Stimulated activated naive CD4-positive, alpha-beta T cell (primary cell): ENCODE measurements at places on chromosomes 2 and 18.
A peak's percentile ranks its signal among the peaks of the same experiment; 100 is the strongest.

GRCh38 chr2:191345788-191346187 is 100.6 kb downstream of the MYO1B start:
- no peak for DNase-seq

DNA sequence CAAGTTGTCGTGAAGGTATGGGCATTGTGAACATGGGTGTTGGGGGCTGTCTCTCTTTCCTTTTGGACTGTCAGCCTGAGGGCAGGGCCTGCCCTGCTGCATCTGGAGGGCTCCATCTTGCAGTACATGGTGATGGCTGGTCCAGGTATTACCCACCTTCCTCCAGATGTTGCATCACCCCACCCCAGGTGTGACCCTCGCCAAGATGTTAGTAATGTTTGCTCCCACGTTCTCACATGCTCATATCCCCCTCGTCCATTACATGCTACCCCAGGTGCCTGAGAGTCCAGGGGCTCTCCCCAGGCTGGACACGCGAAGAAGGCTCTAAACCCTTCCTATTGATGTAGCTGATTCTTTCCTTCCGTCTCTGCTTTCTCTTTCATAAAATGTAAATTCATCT is 13.9 kb downstream of the ZAP70 start:
- DNase-seq = no peak

GRCh38 chr2:236334122-236334876 is 70.1 kb upstream of the ASB18 start:
- DNase-seq = no peak

GRCh38 chr2:226673314-226673723 is 126.3 kb downstream of the IRS1 start:
- DNase-seq = no peak

DNA sequence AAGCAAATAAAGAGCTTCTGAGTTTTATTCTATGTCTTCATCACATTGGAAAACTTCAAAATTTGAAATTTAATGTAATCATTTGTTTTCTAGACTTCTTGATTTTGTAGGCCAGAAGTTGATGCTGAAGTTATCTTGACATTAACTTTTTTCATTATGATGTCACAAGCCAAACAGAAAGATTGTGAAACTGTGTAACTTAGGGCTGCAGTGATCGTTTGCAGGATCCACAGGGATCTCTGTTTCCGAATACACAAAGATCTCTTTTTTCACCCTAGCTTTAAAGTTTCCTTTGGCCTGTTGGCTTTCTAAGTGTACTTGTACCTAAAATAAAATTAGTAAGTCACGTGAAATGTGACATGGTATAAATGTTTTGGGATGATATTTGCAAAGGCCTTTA is 594.9 kb upstream of the CDH2 start:
- no peak for DNase-seq

GRCh38 chr18:66558773-66559172 is 45.1 kb downstream of the CDH19 start:
- DNase-seq = no peak

DNA sequence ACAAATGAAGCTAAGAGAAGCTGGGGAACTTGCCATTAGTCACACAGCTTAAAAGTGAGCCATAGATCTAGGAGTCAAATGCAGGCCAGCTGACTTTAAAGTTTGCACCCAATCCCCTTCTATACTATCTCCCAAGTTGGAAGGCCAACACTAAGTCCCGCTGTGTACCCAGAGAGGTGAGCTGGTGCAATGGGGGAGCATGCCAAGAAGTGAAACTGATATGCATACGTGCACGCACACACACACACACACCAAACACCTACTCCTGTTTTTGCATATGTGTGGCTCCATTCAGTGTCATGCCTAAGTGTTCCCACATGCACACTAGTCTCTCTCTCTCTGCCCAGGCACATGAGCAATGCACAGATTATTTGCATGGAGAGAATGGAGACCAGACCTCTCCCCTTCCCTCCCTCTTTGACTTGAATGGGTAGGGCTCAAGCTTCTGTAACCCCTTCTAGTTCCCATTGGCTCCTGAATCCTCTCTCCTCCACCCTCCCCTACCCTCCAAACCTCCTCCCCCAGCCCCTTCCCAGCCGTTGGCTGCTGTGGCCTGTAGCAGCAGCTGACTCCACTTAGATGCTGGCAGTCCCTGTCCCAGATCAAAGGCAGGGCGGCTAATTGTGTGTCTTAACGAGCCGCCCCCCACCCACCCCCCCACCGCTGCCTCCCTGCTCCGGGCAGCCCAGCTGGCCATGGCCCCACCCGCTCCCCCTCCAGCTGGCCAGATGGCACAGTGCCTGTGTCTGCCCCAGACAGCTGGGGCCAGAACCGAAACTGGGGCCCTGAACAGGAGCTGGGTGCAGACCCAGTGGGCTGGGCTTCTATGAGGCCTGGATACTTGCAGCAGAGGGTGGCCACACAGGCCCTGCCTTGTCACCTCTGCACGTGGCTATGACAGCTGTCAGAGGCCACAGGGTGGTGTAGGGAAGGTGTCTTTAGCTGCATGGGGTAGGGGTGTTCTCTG is 5.6 kb downstream of the WNT10A start:
- no peak for DNase-seq

DNA sequence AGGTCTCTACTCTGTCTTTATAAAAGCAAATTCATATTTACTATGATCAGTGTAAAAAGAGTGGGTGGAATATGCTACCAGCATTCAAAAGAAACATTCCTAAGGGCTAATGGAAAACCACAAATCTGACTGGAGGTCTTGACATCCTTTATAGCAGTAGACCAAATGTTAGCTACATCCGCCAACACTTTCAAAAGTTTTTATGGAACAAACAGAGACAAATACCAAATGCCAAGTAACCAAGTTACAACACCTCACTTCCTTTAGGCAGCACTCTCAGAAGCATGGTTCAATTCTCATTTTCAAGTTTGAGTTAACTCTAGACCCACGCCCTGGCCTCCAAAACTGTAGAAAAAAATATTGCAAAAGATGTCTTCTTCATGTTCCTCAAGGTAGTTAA is 78.3 kb upstream of the SETBP1 start:
- no peak for DNase-seq

DNA sequence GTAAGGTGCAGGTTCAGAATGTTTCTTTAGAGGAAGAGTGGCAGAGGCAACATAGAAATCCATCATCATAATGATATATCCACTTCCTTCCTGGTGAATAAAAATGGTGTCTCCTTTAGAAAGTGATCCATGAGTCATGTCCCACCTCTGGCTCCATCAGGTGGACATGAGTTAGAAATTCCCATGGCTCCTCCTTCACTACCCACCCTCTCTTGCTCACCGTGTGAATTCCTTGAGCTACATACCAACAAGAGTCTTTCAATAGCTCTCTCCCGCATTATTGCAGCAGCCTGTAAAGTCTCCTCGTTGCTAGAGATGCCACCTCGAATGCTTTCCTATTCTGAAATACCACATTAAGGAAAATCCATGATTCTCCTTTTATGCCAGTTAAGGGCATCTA is 317.6 kb downstream of the LNPK start:
- DNase-seq = no peak

GRCh38 chr2:172173174-172173706 is 70.5 kb upstream of the DLX2 start:
- no peak for DNase-seq

- DNase-seq = no peak
Observed at GRCh38 chr2:108320326-108320922, 31.7 kb downstream of the SULT1C2 start.

- no peak for DNase-seq
Observed at GRCh38 chr2:208069186-208069585, 43.9 kb upstream of the PLEKHM3 start.

GRCh38 chr2:226380679-226381078 is 418.9 kb downstream of the IRS1 start:
- no peak for DNase-seq

DNA sequence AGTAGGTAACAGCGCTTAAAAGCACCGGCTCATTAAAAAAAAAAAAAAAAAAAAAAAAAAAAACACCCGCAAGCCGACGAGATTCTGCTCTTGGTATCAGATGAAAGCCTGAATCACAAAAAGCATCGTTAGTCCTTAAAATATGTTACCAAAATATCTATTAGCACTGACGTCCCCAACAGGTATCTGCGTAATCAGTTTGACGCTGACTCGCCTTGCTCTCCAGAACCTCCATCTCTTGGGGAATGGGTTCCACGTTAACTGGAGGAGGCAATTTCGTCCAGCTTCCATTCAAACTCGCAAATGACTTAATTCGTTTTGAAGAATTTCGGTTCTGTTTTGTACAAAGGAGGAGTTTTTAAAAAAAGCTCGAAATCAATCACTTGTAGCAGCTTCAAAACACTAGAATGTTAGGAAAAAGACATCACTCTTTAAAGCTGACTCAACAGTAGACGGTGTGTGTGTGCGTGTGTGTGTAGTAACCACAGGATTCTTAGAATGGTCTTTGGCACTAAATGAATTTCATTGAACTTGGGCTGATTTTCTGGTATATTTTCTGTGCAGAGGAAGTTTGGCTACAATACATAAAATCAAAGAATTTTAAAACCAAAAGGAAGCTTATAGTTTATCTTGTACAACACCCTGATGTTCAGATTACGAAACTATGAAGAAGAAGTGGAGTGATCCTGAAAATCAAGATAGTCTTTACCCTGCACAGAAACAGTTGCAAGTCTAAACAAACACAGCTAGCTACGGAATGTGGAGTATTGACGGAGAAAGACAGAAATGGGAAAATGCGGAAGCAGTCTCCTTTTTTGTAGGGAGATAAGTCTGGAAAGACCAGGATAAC is 1.1 kb upstream of the PGAP1 start:
- peak; percentile 52 for DNase-seq

GRCh38 chr2:144078802-144079724 is 440.9 kb downstream of the ZEB2 start:
- DNase-seq = no peak

DNA sequence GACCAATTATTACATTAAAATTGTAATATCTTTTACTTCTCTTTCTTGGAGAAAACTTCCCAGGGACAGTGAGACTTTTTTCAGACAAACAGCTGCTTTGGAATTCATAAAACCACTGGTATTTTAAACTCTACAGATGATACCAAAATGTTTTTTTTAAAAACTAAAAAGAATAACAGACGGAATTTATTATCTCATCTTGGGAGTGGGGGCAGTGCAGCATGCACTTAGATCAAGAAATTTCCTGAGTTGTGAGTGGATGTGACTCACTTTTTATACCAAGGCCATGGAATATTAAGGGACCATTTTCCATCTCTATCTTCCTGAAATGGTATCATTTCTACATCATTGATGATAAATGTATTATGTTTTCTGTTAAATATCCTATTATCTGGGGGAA is 422.8 kb upstream of the HNRNPA3 start:
- no peak for DNase-seq

GRCh38 chr2:70759446-70759845 is 8.6 kb downstream of the ADD2 start:
- DNase-seq = no peak

- DNase-seq = no peak
Observed at GRCh38 chr2:160469164-160469563, 24.4 kb downstream of the RBMS1 start.

- DNase-seq = no peak
Observed at GRCh38 chr2:217249121-217250012, 389.5 kb upstream of the TNP1 start.

- DNase-seq = no peak
Observed at GRCh38 chr2:109677835-109678580, 63.8 kb downstream of the SOWAHC start.

- no peak for DNase-seq
Observed at GRCh38 chr2:65407240-65407639, 25.2 kb downstream of the SPRED2 start.

DNA sequence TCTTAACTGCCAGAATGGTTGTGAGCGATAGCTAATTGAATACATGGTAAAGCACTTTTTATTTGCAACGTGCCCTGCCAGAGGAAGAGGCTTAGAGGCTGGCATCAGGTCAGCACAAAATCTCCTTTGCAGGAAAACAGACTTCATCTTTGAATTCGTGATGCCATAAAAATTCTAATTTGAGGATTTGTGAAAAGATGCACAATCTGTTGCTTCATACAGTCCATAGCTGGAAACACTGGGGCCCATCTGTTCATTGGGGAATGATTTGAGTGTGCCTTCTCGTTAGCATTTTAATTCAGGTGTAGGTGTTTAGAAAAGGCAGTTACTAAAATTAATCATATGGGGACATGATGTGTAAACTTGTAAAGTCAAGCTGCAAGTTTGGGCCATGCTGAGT is 876.0 kb downstream of the SLC4A3 start:
- DNase-seq = no peak

GRCh38 chr18:7924616-7925015 is 357.5 kb downstream of the PTPRM start:
- no peak for DNase-seq

- no peak for DNase-seq
Observed at GRCh38 chr2:23824777-23825212, 102.1 kb downstream of the ATAD2B start.

DNA sequence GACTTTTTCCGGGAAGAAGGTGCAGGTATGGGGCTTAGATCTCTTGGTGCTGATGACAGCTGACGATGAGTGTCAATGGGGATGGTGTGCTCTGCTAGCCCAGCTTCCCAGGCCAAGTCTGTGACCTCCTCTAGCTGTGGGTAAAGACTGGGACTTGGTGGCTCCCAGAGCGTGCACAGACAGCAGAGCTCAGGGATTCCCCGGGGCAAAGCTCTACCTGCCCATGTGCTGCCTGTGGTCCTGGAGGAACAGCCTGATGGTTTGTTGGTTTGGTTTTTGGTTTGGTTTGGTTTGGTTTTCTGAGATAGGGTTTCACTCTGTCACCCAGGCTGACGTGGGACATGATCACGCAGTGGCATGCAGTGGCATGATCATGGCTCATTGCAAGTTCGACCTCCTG is 19.2 kb downstream of the ATP6V1B1 start:
- no peak for DNase-seq

GRCh38 chr18:58443671-58444070 is 185.2 kb downstream of the ALPK2 start:
- no peak for DNase-seq

GRCh38 chr2:214320211-214320610 is 90.6 kb upstream of the VWC2L start:
- DNase-seq = no peak

DNA sequence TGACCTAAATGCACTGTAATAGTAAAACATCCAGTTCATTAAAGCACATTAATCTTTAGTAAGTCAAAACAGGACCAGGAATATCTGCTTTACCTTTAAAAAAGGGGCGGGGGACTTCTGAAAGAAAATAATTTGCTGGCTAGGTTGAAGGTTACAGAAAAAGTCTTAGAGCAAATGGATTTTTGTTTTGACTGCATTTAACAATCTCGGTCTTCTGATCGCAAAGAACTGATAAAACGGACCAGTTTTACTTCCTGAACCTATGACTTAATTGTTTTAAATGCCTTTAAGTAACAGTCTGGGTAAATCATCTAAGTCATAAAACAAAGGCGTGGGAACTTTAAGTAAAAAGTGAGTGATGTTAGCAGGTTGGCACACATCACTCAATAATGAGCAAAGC is 783 bp downstream of the BUB1 start:
- peak; percentile 7 for DNase-seq
